ENCODE measurements at places on chromosomes 1 and 21.

DNA sequence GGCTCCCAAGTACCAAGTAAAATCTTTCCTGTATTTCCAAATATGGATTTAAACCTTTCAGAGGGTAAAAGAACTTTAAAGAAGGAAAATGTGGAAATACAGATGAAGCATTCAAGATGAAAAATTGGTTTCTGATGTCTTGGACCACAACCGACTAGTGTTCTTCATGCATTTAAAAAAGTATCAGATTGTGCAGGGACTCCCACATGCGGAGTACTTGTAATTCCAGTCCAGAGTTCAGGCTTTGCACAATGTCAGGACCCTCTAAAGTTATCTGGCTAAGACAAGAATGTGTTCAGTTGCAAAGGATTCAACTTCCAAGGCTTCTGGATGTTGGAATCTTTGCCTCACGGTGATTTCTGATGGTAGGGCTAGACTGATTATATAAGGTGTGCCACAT lies 66.7 kb downstream of the RGL1 start:
- DNase-seq = no peak

DNA sequence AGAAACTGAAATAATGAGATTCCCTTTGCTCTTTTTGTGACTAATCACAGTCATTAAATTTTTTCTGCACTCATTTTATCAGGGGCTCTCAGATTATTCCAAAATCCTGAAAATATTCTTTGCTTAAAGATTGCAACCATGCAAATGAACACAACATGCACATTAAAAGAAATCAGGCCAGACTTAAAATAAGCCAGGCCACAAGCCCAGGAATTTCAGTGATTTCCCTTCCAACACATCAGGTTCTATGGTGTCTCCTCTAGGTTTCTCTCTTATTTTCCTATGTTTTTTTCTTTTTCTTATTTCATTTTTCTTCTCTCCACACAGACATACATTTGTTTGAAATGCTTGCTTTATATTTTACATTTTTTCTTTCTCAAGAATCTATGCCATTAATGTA lies 65.3 kb downstream of the NIBAN1 start:
- no peak for DNase-seq

GRCh38 chr1:163897412-163898155 lies 575.8 kb downstream of the NUF2 start:
- DNase-seq = no peak

DNA sequence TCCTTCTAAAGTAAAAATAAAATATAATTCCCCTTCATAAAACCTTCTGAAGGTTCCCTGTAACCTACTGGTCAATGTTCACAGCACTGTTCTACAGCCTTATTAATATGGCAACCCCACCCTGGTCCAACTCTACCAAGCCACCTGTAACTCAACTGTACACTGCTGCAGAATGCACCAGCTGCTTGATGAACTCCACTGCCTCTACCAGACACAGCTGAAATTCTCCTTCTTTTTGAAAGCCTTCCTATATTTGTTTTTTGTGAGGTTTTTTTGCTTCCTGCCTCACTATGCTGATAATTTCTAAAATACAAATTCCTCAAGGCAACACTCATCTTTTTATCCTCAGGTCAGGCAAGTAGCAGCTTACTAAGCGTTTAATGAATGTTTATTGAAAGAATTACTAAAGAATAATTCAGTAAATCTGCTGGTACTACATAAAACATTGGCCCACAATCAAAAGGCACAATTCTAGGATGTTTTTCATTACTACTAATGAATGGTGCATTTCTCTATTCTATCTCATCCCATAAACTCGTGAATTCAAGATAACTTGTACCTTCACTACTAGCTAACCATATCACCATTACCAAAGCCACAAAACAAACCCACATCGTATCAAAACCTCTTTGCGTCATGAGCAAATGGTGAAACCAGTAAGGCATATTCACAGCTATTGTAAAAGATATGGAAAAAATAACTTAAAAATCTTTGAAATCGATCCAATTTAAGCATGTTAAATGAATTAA lies 2.4 kb downstream of the SSX2IP start:
- no peak for DNase-seq

- no peak for DNase-seq
These were observed 7.8 kb upstream of the ELK4 start for GRCh38 chr1:205639567-205639966.

DNA sequence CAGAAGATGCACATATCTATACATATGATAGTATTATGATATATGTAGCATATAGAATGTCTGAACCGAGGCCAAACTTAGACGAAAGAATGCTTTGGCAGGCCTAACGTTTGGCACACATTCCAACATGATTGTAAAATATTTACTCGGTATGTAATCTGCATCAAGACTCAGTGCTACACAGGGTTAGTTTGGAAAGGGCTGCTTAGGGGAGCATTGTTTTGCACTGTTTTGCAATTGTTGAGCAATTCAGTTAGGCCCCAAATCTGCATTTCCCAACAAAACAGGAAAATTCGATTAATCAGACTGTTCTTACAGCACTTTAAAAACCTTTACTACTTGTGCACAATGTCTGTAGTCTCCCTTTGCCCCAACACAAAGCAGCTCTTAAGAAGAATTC lies 216.0 kb upstream of the NEGR1 start:
- no peak for DNase-seq

GRCh38 chr1:85230305-85230977 lies 29.0 kb downstream of the C1orf52 start:
- DNase-seq = no peak

DNA sequence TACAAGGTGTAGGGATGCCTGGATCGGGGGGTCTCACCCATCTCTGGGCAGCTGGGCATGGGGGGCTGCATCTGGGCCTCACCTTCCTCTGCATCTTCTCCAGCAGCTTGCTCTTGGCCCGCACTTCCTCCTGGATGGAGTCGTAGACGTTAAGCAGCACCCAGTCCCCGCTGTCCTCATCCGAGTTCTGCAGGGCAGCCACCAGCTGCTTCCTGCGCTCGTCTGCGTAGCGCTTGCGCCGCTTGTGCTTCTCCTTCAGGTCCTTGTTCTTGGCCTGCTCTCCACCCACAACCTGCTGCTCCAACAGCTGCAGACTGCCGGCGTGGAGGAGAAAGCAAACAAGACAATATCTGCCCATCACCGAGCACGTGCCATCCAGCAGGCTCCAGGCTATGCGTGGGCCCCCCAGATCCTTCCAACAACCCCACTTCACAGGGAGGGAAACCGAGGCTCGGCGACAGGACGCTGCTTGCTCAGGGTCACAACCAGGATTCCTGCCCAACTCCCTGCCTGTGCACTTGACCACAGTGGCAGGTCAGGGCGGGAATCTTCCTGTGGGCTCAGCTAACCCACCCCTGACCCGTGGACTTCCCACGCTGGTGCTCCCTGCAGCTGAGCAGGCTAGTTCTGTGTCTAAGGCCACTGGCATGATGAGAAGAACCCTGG lies 21.5 kb upstream of the DDOST start:
- DNase-seq = no peak

DNA sequence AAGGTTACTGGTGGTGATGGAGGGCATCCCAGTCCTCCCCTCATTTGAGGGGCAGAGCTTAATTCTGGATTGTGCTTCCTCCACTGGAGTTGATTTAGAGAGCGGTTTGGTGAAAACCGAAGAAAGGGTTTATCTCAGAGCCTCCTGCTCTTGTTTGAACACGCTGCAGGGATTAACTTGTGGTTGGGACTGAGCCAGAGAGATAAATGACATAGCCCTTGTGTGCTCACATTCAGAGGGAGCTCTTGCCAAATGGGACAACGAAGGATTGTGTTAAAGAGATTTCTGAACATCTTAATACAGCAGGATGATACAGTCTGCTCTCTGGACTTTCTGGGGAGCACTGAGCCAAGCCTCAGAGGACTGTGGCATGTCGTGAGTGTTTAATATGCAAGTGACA lies 308.2 kb downstream of the DISC1 start:
- no peak for DNase-seq

DNA sequence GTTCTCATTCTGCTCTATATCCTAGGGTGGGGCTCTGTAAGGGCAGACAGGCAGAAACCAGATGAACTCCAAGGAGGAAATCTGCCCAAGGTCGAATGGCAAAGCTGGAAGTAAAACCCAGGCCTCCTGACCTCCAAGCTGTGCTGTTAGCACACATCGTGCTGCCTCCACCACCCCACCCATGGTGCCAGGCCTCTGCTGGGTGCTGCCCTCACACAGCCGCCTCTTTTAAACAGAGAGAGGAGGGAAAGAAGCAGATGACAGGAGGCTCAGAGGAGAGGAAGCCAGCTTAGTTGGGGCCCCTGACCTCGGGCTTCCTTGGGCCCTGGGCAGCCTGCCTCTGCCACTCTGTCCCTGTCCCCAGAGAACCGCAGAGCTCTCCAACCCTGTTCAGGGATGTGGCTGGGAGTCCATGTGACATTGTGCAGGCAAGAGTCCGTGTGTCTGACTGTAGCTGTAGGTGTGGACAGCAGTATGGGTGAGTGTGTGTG lies 1.1 kb downstream of the SYNC start:
- no peak for DNase-seq

GRCh38 chr1:154496383-154496782 lies 5.6 kb upstream of the TDRD10 start:
- no peak for DNase-seq

- no peak for DNase-seq
These were observed 190.9 kb downstream of the NFIA start for GRCh38 chr1:61273167-61273705.

- DNase-seq = no peak
These were observed 62.5 kb upstream of the ATF3 start for GRCh38 chr1:212545941-212546635.

DNA sequence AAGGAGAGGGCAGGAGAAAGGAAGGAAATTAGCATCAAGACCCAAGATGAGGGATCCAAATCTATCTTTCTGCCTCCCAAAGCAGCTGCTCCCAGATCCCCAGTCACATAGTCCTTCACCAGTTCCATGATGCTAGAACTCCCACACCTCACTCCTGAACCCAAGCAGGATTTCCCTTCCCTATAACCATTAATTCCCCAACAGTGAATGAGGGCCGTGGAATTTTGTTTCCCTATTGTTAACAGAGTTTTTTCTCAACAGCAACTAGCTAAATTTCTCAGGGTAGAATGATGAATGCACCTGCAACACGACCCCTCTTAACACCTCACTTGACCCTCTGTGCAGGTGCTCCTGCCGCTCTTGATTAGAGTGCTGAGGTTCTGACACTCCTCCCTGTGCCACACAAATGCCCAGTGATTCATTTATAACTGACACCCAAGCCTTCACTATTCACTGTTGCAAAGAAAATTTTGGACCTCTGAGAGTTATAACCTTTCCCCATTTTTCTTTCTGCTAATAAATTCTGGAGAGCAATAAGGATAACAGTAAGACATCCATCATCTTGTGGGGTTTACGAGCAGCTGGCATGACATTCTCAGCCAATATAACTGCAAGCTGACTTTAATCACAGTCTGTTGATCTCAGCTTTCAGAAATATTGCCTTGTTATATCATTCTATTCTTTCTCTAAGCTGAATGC lies 25.4 kb upstream of the NPL start:
- DNase-seq = no peak

DNA sequence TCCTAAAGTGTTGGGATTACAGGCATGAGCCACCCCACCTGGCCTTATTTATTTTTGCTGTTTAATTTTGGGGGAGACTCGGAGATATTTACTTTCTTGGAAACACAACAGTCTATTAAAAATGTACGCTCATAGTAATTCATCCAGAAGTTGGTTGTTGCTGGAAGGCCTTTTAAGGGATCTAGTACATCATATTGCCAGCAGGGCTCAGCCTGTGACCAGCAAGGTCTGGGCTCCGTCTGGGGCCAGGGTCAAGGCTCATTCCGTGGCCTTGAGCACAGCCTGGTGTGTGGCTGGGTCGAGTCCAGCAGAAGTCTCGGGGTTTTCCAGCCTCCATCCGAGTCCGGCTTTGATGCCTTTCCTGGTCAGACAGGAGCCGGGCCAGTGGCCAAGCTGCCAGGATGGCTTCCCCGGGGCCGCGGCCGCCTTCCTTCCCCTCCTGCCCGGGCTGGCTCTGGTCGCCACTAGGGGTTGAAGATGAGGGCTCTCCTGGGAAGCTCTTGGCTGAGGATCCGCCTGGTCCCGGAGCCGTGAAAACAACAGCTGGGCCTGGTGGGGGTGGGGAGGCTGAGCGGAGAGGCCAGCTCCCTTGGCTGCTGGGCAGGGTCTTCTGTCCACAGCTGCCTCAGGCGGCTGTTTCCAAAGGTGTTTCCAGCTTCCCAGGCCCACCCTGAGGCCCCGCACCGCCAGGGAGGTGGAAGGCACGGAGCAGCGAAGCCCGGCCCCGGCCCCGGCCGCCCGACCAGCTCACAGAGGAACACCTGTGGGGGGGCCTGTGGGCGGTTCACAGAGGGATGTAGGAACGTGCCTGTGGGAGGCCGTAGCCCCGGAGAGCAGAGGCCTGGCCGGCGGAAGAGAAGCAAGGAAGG lies 5.1 kb upstream of the VWA1 start:
- DNase-seq = peak; percentile 87

DNA sequence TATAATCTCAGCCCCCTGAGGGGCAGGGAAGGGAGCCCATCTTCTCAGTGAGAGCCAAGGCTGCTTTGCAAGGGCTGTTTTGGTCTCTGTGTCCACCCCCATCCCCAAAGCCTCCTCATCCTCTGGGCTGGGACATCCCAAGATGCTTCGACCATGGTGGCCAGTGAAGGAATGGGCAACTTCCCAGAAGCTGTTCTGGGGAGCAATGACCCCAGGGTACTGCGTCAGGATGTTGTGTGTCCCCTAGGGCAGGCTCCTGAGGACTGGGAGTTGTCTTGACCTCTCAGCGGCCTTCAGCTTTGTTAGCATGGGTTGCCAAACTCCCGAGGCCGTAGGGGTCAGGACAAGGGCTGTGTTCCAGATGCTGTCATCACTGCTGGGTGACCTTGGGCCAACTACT lies 238.4 kb upstream of the POU3F1 start:
- no peak for DNase-seq

GRCh38 chr1:104991702-104992101 lies 1242.0 kb downstream of the AMY1C start:
- no peak for DNase-seq

- DNase-seq = no peak
These were observed 7.9 kb upstream of the RPS6KA1 start for GRCh38 chr1:26521669-26522030.

Data from right forelimb (tissue), 1 donor.